ENCODE measurements at places on chromosomes 4 and X.

DNA sequence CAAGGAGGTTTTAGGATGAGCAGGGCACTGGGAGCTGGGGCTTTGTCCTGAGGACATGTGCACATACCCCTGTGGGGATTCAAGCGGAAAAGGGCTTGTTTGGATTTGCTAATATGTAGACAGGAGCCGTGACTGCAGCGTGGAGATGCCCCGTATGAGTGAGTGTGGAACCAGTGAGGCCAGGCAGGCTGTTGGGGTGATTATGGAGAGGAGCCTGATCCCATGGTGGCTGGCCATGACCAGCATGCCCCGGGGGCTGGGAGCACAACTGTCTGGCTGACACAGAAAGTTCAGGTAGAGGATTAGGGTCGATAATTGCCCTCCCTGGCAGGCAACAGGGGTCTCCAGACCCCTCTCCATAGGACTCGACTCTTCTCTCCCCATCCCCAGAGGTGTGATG, 68.8 kb upstream of the STX18 start:
- no peak for DNase-seq

DNA sequence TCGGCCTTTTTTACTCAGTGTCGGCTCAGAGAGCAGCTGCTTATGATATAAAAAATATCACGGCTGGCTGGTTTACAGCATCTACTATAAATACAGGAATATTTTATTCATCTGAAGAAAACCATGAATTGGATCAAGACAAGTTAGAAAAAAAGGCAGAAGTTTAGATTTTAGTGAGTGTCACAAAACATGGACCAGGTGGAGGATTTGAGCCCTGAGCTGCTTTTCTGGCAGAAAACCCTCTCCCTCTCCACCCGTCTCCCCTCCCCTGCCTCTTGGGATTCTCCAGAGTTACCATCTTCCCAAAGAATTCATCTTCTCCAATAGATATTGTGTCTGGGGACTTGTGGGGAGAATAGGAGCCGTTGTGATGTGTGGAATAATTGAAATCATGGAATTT, 142.8 kb upstream of the RAI2 start:
- DNase-seq = no peak

DNA sequence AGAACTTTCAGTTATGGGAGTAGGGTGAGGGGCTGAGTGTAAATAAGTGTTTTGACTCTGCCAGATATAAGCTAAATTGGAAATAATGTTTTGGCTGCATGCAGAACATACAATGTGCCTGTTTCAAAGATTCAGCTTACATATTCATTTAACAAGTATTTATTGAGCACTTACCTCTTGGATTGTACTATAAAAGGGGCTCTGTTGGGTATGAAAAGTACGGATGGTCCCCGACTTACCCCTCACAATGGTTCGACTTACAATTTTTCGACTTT, 799 bp upstream of the AIFM1 start:
- no peak for DNase-seq

DNA sequence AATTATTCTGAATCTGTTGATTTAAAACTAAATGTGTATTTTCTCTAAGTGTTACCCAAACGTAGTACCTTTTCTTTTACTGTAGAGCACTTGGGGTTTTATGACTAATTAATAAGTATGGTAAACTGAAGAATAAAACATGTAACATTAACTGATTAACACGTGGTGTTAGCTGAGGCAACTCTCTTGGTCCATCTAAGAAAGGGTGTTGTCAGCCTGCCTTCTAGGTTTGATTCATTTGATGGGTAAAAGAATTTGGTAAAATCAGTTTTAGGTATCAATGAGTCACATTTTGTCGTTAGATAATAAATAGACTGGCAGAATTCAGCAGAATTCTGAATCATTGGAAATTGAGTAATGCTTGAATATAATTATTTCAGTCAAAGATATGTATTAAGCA, 99.7 kb downstream of the AFF1 start:
- DNase-seq = no peak

- DNase-seq = no peak
Observed at GRCh38 chrX:48451708-48452107, 18.4 kb downstream of the SLC38A5 start.

GRCh38 chr4:8391972-8392371, 48.6 kb downstream of the ACOX3 start:
- no peak for DNase-seq

DNA sequence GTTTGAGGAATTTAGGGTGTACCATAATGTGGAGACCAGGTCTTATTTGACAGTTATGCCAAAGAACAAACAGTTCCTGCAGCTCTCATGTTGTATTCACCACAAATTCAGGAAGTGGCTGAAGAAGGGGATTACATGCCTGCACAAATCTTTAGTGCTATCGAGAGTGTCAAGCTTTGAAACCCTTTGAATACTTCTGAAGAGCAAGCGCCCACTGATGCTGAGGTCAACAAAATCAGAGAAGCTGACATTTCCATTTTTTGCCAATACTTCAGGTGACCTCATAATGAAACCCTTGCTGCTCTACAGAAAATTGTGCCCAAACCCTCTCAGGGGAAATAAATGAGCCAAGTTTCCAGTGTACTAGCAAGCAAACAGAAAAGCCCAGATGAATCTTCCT, 28.4 kb downstream of the PAK3 start:
- no peak for DNase-seq

GRCh38 chr4:5952975-5953951, 60.4 kb upstream of the CRMP1 start:
- DNase-seq = peak; percentile 23

- no peak for DNase-seq
Observed at GRCh38 chrX:143788265-143788664, 67.7 kb upstream of the SPANXN2 start.

- DNase-seq = no peak
Observed at GRCh38 chr4:114879916-114880669, 233.3 kb downstream of the NDST4 start.

DNA sequence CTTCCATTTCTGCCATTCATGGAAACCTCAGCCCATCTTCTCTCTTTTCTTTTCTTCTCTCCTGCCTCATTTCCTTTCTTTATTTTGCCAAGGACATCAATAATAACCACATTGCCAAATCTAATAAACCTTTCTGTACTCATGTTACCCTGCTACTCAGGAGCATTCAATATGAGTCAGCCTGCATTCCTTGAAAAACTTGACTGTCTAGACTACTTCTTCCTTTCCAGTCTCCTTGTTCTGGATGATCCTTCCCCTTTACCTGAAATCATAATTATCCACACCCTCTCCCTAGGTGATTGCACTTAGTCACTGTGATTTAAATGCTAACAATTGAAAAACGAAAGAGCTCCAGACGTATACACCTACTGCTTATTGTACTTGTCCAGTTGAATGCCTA, 253.2 kb upstream of the CENPE start:
- no peak for DNase-seq

DNA sequence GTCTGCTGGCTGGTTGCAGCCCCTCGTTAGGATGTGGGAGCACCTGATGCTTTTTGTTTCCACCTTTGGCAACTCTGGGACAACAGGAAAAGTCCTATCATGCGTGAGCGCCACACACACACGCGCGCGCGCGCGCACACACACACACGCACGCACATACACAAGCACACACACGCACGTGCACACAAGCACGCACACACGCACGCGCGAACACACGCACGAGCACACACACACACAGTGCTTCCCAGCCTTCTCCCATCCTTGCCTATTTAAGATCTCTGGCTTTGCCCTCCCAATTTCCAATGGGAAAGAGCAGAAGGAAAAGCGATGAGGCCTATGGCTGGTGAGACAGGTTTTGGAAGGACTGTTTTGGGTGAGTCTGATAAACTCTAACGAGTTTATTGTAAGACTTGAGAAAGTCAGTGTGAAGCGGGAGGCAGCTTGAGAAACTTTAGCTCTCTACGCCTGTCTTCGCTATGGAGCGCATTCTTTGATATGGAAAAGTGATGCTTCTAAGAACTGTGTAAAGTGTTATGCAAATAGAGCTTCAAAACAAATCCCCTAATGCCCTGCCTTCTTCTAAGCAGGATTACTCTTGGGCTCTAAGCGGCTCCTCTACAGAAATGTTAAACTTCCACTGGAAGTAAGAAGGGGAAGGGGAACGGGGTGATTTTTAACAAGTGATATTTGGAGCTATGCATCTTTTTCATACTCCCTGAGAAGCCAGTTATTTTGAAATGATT, 11.8 kb downstream of the SUPT20HL1 start:
- no peak for DNase-seq

GRCh38 chr4:138267835-138268234, 25.7 kb upstream of the SLC7A11 start:
- no peak for DNase-seq

GRCh38 chr4:185219551-185220344, 10.3 kb downstream of the SNX25 start:
- DNase-seq = no peak

DNA sequence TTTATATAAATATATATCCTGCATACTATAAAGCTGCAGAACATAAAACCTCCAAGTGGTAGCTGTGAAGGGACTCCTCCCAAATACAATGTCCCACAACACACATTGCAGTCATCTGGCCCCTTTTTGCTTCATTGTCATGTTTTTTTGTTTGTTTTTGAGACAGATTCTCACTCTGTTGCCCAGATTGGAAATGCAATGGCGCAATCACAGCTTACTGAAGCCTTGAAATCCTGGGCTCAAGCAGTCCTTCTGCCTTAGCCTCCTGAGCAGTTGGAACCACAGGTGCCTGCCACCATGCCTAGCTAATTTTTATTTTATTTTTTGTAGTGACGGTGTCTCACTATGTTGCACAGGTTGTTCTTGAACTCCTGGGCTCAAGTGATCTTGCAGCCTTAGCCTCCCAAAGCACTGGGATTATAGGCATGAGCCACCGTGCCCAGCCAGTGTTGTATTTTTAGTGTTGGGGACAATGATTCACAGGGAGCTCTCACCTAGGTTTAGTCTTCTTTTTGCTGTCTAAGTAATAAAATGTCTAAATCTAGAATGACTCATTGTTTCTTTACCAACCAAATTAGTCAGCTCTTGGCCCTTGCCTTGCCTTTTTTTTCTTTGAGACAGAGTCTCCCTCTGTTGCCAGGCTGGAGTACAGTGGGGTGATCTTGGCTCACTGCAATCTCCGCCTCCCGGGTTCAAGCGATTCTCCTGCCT, 24.0 kb upstream of the XIAP start:
- DNase-seq = no peak

DNA sequence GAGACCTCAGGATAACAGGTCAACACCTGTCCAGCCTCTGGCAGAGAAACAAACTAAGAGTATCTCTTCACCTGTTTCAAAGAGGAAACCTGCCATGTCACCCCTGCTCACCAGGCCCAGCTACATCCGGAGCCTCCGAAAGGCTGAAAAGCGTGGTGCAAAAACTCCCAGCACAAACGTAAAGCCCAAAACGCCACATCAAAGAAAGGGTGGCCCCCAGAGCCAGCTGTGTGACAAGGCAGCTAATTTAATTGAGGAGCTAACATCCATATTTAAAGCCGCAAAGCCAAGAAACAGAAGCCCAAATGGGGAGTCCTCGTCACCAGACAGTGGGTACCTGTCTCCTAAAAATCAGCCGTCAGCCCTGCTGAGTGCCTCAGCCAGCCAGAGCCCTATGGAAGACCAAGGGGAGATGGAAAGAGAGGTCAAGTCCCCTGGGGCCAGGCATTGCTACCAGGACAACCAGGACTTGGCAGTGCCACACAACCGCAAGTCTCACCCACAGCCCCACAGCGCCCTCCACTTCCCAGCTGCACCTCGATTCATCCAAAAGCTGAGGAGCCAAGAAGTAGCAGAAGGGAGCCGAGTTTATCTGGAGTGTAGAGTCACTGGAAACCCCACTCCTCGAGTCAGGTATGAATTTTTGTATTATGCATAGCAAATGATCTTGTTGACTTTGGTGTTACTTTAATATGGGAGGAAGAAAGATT, 15.1 kb downstream of the PALLD start:
- DNase-seq = peak; percentile 39

GRCh38 chrX:114268643-114269042, 315.2 kb upstream of the HTR2C start:
- no peak for DNase-seq

DNA sequence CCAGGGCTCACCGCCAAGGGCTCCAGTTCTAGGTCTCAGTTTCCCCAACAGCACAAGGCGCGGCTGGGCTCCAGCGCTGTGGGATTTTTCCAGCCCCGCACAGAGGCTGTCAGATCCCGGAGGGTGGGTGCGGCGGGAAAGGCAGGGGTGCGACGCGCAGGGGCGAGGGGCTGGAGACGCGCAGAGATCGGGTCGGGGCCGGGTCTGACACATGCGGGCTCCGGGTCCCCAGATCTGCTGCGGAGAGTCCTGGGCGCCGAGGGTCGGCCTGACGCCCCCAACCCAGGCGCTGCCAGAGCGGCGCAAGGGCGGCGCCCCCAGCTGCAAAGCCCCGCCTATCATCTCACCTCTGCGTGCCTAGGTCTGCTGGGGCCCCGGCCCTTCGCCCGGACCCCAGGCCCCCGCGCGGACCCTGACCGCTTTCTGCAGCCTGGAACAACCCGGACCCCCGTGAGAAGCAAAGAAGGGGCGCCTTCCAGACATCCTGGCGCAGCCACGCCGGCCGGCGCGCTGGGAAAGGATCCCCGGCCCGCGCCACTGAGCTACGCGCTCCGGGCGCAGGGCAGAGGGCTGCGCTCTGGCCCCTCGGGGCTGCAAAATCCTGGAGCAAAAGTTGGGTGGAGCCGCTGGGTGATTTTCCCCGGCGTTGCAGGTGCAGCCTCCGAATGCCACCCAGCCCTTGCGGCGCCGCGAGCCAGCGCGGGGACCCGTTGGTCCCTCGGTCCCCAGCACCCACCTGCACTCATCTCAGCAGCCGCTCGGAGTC, 486 bp downstream of the ABLIM2 start:
- no peak for DNase-seq

DNA sequence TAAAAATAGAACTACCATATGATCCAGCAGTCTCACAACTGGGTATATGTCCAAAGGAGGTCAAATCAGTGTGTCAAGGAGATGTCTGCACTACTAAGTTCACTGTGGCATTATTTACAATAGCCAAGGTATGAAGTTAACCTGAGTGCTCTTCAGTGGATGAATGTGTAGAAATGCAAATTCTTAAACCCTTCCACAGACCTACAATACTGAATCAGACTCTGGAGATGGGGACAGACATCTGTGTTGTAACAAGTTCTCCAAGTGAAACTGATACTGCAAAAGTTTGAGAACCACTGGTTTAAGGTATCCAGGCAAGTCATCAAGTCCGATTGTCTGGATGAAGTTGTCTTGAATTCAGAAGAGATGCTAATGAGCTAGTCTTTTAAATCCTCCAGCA, 38.5 kb downstream of the SMAD1 start:
- no peak for DNase-seq
